A549 treated with CpdA at 1 μM for 4 hours (cell line): ENCODE measurements at places on chromosomes 2 and 18. TPM values are rescaled to one million over a fixed set of nuclear protein-coding genes. Genes with fewer than 3 reads are reported as not detected.

Gene E2F6
- 27.9 to 32.0 TPM (median 29.0 TPM) in 5 replicates for total RNA-seq

Gene ADCYAP1
- not detected in 5 replicates for total RNA-seq

Gene WNT6
- 0.08 to 0.13 TPM (median 0.11 TPM) in 4 of 5 replicates, not detected in the other for total RNA-seq

Gene ST8SIA3
- total RNA-seq = not detected in 5 replicates

Gene DNAJC5G
- total RNA-seq = not detected in 5 replicates
